ENCODE measurements at places on chromosomes 6 and 20.
A peak's percentile ranks its signal among the peaks of the same experiment; 100 is the strongest.

GRCh38 chr6:7341989-7342742, 29.2 kb upstream of the SSR1 start:
- DNase-seq: peak; percentile 30

DNA sequence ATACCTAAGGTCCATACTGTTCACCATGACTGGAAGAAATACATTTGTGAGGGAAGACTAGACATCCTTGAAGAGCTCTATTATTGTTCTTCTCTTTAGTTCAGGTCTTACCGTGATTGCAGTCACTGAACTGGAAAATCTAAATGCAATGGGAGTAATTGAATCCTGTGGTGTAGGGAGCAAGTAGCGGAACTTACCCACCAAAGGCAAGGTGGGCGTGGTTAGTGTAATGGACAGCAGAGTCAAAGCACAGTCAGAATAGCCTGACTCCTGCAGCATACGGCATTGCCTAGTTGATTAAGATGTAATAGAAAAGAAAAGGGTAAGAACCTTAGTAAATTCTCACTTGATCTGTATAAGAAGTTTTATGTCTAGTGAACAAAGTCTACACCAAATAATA, 679.7 kb upstream of the EPHA7 start:
- no peak for DNase-seq

GRCh38 chr20:46388937-46389336, 17.5 kb downstream of the ELMO2 start:
- DNase-seq: no peak

DNA sequence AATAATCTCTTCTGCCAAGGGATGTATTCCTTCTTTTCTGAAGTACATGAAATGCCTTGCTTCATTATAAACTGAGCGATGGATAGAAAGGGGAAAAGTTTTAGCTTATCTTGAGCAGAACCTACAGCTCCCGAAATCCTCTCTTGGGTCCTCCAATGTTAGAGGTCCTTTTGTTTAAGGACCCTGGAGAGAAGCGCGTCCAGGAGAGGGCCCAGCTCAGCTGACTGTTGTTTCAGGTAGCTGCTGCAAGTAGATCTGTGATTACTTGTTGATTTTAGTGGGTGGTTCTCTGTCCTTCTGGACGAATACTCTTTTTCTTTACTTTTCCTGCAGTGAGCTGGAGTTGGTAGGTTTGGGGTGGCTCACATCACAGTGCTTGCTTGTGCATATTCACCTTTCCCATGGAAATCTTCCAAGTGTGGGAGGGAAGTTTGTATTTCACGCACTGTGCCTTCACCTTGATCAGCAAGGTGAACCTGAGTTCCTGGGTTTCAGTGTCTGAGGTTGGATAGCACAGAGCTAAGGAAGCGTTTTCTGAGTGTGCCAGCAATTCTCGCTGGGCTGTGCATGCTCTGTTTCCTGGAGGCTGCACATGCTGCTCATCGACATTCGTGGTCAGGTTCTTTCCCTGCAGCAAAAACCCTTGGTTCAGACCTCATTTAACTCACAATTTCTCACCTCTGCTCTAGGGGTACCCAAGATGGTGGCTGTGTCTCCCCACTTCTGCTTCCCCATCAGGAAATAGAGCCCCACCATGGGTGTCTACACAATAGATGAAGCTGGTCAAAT, 176.3 kb downstream of the JARID2 start:
- peak; percentile 62 for DNase-seq

GRCh38 chr6:20182926-20183521, 29.2 kb downstream of the MBOAT1 start:
- no peak for DNase-seq

DNA sequence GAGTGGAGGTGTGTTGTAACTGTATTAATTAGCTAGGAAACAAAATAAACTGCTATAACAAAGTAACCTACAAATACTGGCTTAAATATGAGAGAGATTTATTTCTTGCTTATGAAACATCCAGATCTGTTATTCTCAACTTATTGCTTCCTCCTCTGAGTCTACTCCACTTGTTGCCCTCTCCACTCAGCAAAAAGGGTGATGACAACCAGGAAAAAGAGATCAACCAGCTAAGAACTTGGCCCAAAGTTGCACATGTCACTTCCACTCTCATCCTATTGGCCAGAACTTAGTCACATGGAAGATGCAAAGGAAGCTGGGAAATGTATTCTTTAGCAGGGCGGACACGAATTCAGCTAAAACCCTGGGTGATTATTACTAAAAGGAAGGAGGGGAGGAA, 5.2 kb upstream of the TP53RK start:
- DNase-seq: peak; percentile 20

DNA sequence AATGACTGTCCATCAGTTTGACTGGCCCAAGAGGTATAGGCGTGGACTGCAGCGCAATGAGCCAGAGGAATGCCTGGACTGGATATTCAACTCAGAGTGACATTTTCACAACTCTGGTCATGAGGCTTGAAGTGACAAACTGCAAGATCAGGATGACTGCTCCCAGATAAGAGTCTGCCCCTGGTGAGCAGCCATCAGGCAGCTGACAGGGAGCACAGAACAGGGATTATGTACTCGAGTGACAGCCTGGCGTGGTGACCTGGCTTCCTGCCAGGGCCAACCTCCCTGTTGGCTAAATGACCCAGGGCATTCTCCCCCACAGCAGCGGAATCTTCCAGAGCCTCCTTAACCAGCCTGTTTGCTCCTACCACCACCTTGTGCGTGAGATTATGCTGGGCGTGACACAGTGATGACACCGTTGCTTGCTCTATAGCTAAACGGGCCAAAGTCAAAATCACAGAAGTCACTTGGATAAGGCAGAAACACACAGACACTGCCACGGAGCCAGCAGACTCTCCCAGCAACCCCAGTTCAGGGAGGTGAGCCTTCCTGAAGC, 209.1 kb upstream of the JARID2 start:
- DNase-seq: no peak

DNA sequence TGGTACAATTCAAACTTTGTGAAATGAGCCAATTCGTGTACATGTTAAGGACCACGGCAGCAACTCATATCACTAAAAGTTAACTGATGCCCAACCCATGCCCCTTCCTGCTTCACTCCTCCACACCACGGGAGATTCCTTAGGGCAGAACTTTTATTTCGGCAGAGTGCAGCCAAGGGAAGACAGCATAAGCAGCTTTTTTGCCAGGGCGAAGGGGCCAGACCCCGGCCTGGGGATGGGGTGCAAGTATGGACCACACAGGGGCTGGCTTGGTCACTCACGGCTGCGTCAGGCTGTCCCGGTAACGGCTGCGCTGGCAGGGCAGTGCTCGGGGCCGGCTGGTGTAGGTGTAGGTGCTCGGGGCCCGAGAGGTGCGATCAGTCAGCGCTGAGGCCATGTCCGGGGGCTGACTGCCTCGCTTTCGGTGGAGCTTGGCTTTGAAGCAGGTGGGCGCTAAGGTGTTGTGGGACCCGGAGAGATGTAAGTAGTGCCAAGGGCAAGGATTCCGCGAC, 792 bp downstream of the RSPH3 start:
- no peak for DNase-seq

DNA sequence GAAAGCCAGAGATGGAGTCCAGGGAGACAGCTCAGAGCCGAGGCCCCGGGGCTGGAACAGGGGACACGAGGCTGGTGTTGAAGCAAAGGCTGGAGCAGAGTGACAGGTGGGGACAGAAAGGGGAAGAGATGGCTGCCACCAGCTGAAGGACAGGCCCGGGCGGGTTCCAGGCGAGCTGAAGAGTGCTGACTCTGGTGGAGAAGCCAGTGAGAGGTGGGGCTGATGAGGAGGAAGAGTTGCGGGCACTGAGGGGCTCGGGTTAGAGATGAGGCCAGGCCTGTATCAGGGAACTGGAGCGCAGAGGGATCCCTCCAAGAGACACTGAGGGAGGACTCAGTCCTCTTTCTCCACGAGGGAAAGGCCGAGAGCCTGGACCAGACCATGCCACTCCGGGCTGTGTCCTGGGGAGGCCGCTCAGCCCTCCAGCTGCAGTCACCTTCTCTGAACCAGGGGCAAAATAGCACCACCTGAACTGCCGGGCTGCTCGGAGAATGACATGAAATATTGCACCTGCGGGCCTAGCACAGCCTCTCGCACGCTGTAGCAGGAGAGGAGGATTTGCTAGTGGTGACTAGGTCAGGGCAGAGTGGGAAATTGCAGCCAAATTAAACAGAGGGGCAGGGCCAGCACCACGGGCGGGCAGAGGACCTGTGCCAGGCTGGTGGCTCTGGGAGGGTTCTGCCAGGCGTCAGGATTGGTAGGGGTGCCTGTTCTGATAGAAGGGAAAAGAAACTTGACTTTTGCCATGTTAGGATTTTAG, 175.9 kb downstream of the ZDHHC14 start:
- no peak for DNase-seq

DNA sequence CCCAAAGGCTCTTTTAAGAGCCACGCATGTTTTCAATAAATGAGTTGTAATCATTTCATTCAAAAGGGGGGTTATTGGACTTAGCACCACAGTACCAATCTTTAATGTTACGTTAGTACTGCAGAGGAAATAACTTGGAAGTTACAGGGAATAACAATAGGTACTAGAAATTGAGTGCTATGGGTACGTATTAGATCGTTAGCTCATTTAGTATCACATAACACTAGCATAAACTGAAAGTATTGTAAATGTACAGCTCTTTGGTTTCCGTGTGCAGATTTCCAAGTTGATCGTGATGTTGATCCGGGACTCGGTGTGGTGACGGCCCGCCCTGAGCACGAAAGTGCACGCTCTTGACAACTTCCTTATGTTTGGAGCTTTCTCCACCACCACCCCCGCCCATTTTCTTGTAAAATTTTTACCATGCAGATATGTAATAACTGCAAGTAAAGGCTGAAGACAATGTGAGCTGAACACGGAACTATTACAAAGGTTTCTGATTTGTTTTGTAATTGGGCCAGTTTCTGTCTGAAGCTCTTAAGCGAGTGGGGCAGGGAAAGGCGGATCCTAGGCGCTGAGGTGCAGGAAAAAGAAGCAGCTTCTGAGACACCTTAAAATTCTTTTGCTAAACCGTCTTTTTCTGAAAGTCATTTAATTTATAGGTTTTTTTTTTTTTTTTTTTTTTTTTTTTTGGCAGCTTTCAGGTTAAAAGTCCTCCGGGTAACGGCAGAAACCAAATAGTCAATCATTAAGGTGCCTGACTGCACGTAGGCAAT, 71.5 kb downstream of the HFE start:
- DNase-seq: peak; percentile 79

- DNase-seq: peak; percentile 85
These were observed 104.4 kb upstream of the ESR1 start for GRCh38 chr6:151702851-151703658.

GRCh38 chr6:129490521-129491255, 219.3 kb downstream of the ARHGAP18 start:
- DNase-seq: peak; percentile 92
